ENCODE measurements at places on chromosomes 12 and 14.

- DNase-seq, result no peak
Measured at GRCh38 chr12:91377436-91377835, 194.8 kb upstream of the DCN start.

- DNase-seq, result no peak
Measured at GRCh38 chr12:67394550-67394949, 125.4 kb downstream of the CAND1 start.

DNA sequence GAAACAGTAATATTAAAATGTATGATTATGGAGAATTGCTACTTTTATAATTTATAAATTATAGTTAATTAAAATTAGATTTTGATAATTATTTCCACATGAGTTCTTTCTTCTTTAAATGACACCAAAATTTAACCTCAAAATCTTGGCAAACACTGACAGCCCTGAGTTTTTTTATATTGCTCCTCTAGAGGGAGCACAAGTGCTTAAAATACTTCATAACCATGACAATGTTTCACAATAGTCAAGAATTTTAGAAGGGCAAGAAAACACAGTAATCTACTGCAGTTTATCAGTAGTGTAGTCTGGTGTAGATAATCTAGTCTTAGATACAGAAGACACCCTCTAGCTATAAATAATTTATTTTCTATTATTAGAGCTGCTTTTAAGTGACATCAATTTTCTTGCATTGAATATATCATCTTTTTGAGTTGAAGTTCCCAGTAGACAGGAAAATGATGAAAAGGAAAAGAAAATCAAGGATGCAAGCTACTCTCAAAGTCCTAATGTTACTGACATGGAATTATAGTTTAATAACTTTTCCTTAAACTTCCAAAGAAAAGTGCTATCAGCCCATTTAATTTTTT is 14.3 kb upstream of the PTGER2 start:
- no peak for DNase-seq

GRCh38 chr12:91861554-91861953 is 284.1 kb downstream of the BTG1 start:
- DNase-seq, result no peak

DNA sequence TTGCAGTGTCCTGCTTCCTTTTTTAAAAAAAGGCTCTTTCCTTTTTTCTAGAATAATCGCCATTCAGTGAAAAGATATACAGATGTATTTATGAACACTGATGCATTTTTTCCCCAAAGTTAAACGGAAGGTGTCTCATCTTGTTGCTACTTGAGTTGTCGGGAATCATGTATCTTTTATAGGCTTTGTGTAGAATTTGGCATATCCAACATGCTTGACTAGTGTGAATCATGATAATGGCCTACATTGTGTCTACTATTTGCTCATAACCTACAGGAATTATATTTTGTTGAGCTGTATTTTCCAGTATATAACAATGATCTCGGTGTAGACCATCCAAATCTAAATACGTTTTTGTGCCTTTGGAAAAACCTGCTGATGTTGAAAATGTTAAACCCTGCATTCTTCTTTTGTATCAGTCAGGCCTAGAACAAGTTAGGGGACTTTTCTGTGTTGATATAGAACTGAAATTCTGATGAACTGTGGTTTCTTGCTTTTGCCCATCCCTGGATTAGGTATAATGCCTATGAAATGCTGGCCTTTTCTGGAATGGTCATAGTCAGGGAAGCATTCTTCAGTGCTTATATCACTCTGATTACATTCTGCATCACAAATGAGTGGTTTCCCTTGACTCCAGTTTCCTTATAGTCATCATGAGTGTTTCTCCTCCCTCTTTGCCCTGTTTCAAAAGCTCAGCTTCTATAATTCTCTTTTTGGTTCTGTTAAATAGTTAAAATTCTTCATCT is 10.8 kb downstream of the BMAL2 start:
- DNase-seq, result no peak

DNA sequence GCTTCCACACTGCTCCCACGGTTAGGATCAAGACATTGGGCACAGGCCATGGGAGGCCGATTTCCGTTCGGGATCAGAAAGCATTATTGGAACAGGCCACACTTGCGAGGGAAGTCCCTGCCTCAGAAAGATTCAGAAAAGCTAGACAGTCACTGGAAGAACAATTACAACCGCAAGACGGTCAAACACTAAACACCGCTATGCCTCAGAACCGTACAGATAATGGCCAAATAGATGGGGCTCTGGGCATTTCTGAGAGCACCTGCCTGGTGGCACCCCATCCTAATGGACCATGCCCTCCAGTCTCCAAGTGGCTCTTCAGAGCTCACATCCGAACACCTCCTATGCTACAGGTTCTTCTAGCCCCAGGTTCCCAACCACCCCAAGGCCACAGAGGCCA is 42.0 kb downstream of the SSH1 start:
- no peak for DNase-seq

DNA sequence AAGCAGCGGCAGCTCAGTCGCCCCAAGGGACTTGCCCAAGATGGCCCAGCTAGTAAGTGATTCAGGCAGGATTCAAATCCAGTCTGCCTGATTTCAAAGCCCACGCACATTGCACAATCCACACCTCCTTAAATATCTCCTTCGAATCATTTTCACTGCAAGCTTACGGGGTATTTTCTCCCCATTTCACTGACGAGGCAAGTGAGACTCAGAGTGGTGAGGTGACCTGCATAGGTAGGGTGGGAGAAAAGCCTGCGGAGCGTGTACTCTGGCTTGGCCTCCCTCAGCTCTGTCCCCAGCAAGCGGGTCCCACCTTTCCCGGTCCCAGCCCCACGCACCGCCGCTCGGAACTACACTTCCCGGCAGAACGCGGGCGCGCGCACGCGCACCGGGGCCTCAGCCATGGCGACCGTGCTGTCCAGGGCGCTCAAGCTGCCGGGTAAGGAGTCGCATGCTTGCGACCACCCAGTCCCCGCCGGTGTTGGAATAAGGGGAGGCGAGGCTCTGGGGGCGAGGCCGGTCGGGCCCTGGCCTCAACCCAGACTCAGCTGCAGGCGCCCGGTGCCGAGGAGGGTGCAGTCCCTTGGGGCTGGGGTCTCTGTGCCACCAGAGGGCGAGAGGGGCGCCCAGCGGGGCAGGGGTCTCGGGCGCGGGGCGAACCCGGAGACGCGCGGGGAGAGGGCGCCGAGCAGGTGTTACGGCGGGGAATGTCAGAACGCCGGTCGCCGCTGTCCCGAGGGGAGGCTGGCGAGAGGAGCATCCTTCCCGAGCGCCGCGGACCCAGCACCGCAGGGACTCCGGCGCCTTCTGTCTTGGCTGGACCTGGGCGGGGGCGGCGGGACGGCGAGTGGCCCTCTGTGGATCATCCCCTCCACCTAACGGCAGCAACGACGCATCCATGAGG is at the start of gene FAM234B:
TSS of gene FAM234B (plus strand) at position 380 of the 904 bp plus-strand sequence. CDS start at position 403, 23 bp downstream.
- DNase-seq, result peak; percentile 54

DNA sequence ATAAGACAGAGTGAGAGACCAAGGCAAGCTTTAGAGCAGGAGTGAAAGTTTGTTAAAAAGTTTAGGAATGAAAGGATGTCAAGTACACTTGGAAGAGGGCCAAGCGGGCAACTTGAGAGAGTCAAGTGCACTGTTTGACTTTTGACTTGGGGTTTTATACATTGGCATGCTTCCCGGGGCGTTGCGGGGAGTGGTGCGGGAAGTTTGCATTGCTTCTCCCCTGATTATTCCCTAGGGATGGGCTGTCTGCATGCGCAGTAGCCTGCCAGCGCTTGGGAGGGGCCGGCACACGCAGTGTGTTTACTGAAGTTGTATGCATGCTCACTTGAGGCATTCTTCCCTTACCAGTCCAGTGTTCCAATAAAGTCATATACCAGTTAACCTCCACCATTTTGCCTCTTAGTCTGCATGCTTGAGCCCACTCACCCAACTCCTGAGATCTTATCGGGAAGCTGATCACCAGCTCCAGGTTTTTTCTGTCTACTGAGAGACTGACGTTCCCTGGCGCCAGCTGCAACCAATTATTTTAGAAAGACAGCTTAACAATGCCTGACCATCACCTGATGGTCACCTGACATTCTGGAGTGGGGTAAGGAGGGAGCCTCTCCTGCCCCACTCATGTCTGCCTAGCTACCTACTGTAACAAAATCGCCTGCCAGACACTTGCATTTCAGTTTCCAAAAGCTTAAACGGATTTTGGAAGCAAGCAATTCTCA is 53.2 kb downstream of the DACT1 start:
- DNase-seq, result no peak

DNA sequence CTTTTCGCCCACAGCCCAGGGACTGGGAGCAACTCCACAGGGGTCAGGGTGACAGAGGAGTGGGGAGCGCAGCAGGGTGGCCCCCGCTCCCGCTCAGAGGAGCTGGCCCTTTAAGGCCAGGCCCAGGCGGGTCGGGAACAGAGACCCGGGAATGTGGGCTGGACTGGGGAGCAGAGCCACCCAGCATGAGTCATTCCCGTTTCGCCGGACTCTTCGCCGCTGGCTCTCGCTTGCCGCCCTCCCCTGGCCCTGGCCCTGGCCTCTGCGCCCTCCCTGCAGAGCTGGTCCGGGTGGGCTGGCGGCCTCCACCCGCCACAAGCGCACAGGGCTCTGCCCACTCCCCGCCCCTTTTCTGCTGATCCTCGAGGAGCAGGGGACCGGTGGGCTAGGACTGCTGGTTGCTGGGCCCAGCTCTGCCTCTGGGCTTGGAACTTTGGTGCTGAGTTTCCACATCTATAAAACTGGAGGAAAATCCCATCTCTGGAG is 92.8 kb downstream of the NINJ2 start:
- no peak for DNase-seq

DNA sequence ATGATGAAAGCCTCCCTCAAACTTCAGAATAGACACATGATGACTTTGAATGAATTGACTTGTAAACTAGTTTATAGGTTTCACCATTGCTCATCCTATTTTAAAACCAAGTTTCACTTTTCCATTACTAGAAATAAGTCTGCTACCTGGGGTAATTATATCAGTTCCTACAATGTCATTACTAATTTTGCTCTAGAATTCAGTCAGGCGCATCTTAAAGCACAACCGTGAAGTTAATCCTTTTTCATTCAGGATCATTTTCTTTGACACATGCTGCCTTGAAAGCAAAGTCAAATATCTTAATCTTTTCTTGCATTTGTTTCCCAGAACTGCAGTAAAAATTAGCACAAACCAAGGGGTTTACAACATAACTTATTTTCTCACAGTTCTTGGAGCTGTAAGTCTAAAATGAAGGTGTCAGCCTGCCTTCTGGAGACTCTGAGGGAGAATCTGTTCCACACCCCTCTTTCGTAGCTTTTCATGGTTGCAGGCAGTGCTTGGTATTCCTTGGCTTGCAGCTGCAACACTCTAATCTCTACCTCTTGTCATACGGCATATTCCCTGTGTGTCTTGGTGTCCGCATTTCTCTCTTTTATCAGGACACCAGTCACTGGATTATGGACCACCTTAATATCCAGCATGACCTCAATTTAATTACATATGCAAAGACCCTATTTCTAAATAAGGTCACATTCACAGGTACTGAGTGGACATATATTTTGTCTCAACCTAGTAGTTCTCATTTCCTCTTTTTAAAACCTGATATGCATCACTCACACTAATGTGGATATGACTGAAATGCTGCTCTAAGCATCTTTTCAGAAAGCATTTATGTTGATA is 114.3 kb upstream of the PDZRN4 start:
- no peak for DNase-seq

- no peak for DNase-seq
Measured at GRCh38 chr12:118958520-118958919, 22.8 kb upstream of the SRRM4 start.

- DNase-seq, result no peak
Measured at GRCh38 chr14:91918186-91918883, 29.2 kb downstream of the FBLN5 start.

GRCh38 chr12:128685903-128686475 is 137.8 kb downstream of the SLC15A4 start:
- no peak for DNase-seq

GRCh38 chr12:113347107-113347506 is 11.3 kb upstream of the PLBD2 start:
- no peak for DNase-seq

- DNase-seq, result no peak
Measured at GRCh38 chr12:53049571-53050318, at the start of gene TNS2. Gene TNS2 (plus strand): TSS chr12:53050065. CDS start chr12:53050186, 121 bp downstream.

All from stimulated activated CD4-positive, alpha-beta T cell treated with anti-CD3 and anti-CD28 coated beads, TNF-alpha, amount 100 ng/mL, for 48 hours (primary cell).